ENCODE measurements at places on chromosomes 7 and 10.
A peak's percentile ranks its signal among the peaks of the same experiment; 100 is the strongest.

DNA sequence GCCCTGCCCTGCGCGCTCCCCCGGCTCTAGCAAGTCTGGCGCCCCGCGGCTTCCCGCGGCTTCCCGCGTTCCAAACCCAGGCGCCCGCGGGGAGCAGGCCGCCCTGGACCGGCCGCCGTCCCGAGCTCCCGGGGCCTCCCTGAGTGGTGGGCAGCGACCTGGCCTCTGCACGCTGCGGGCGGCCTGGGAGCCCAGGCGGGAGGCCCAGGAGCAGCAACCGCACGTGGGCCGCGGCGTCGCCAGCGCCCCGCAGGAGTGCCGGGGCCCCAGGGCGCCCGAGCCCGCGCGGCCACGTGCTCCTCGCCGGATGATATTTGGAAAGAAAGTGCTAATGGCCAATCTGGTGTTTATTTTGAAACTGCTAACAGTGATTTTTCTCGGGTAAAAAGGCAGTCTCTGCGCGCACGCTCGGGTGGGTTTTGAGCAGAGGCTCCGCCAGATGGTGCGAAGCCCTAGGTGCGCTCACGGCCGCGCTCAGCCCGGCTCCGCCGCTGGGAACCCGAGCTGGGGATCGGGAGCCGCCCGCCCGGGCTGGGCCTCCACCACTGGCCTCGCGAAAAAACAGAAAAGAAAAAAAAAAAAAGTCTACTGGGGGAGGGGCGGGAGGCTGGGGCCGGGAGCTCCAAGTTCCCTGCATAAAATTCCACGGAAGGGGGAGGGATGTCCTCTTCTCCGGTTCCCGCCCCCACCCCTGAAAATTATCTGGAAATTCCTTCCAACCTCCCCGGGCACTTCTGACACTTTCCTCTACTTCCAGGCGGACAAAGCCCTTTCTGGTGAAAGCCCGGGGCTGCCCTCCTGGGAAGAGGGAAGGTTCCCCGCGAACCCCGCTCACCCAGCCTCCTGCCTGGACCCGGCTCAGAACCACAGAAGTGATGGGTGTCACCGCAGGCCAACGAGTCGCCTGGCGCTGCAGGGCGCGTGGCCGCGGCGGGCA lies 4.3 kb downstream of the EBF3 start:
- H3K36me3 ChIP-seq, result no peaks in the 10 kb centered on the region
- no peak for DNase-seq
- peak overlapping the region; percentile 1 for H3K4me3 ChIP-seq
- peak overlapping the region; percentile 42 for H3K27ac ChIP-seq
- H3K4me1 ChIP-seq, result peaks cover 21% of the 10 kb centered on the region
- peaks cover 39% of the 10 kb centered on the region for H3K27me3 ChIP-seq

GRCh38 chr7:35828817-35829216 lies 28.0 kb downstream of the SEPTIN7 start:
- H3K27me3 ChIP-seq, result no peaks in the 10 kb centered on the region
- H3K4me1 ChIP-seq, result no peaks in the 10 kb centered on the region
- H3K27ac ChIP-seq, result no peak overlapping the region
- H3K4me3 ChIP-seq, result no peak overlapping the region
- no peak for DNase-seq
- peaks cover 2% of the 10 kb centered on the region for H3K36me3 ChIP-seq

GRCh38 chr10:122292376-122292775 lies 21.3 kb downstream of the BTBD16 start:
- no peaks in the 10 kb centered on the region for H3K36me3 ChIP-seq
- peaks cover 5% of the 10 kb centered on the region for H3K4me1 ChIP-seq
- DNase-seq, result no peak
- no peak overlapping the region for H3K27ac ChIP-seq
- no peaks in the 10 kb centered on the region for H3K27me3 ChIP-seq

DNA sequence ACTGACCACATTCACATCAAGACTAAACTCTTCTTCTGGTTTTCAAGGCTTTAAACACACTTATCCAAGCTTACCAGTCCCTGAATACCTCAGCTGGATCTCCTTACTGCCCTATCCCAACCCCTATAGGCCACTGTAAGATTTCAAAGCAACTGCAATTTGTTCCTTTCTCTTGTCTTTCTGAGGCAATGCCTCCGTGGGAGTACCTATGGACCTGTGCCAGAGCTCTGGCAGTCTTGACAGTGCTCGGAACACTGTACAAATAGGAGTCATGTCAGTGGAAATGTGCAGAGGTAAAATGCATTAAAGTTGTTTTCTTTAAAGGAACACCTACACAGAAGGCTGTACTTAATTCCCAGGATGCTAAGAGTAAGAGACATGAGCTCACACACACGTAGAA lies 124.7 kb downstream of the CNOT4 start:
- H3K36me3 ChIP-seq, result peaks cover 16% of the 10 kb centered on the region
- no peak overlapping the region for H3K27ac ChIP-seq
- DNase-seq, result no peak
- H3K27me3 ChIP-seq, result no peaks in the 10 kb centered on the region

DNA sequence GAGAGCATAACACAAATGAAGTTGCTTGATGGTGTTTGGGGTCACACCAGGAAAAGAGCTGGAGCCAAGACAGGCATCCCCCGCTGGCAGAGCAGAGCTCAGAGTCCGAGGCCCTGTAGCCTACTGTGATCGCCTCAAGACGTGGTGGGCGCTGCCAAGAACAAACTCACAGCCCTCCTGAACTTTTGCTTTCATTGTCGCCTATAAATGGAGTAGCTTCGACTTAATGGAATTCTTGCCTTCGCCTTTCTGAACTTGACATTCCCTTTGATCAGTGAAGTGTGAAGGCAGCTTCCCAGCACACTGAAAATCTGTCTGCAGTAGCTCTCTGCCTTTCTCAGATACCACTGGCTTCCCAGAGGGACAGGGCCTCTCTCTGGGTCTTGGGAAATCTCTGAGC lies 21.3 kb downstream of the CPXM2 start:
- no peak overlapping the region for H3K4me3 ChIP-seq
- no peak overlapping the region for H3K27ac ChIP-seq

DNA sequence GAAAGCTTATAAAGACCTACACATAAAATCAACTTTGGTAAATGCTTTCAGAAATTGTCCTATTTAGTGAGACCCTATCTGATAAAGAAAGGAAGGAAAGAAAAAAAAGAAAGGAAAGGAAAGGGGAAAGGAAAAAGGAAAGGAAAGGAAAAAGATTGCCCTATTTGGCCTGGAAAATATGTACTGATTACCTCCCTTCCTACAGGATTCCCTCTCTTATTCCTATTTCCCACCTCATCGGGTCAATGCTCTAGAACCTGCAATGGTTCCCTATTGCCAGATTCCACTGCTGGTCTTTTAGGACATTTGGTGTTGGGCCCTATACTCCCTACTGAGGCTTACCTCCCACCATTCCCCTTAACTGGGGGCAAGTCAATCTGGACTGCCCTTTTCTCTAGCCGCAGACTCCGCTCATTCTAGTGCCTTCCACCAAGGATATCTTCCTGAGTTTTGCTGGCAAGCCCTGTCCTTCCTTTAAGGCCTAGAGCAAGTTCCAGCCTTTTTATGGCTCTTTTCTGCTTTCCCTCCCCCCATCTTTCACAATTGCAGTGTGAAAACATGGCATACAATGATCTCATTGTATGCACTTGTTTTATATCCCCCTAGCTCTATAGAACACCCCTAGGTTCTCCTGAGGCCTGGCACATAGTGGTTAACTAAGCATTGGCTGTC lies 4.4 kb downstream of the DDIT4 start:
- no peaks in the 10 kb centered on the region for H3K36me3 ChIP-seq
- peak overlapping the region; percentile 96 for H3K27ac ChIP-seq
- no peak for DNase-seq
- H3K27me3 ChIP-seq, result no peaks in the 10 kb centered on the region
- H3K4me1 ChIP-seq, result peaks cover 3% of the 10 kb centered on the region
- no peak overlapping the region for H3K4me3 ChIP-seq

DNA sequence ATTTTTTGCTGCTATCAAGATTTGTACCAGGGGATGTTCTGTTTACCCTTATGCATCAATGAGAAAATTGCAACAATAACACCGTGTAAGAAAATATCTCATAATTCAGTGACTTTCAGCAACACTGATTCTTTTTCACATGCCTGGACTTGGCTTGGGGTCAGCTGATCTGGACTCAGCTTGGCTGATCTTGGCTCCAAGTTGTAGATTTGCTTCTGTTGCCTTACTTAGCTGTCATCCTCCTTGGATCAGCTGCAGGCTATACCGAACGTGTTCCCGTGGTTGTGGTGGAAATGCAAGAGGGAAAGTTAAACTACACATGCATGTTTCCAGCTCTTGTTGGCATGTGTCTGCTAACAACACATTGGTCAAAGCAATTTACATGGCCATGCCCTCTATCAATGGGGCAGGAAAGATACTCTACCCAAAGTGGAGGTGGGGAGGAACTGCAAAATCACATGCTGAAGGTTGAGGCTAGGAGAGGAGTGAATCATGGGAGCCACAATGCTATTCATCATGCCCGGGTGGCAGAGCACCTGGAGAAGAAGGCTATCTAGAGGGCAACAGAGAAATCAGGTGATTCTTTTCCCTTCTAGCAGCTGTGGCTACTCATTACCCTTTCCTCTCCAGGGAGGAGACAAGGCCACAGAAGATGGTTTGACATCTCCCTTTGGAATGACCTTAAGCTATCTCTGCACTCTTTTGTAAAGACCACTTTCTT lies 1276.3 kb upstream of the AUTS2 start:
- H3K27ac ChIP-seq, result no peak overlapping the region
- no peak for DNase-seq
- H3K4me3 ChIP-seq, result no peak overlapping the region
- H3K4me1 ChIP-seq, result no peaks in the 10 kb centered on the region
- H3K36me3 ChIP-seq, result no peaks in the 10 kb centered on the region
- no peaks in the 10 kb centered on the region for H3K27me3 ChIP-seq

DNA sequence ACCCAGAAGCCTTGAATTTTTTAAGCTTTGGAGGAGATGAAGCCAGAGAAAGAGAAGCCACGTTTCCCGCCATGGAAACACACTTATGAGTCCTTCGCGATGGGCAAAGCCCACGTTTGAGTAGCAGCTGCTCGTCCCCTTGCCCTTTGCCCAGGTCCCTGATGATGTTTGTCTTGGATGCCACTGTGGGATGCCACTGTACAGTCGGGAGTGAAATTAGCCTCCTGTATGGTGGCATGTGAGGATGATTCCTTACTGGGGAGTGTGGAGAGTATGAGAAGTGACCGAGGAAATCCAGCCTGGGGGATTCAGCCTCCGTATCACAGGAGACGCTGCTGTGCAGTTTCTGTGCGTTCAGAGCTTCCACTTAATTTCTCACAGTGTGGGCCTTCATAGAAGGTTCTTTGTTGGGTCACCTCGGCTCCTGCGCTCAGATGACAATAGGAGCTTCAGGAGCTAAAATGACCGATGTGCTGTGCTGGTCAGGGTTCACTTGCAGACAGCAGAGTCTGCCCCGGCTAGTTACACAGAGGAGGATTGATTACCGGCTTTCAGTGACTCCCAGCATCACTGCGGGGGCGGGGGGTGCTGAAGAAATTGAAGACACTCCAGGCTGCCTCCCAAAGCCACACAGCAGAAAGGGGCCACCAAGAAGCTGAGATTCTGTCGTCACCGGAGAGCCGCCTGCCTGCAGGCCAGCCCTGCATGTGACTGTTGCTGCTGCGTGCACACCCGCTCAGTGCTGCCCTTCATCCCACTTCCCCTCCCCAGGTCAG lies 122.1 kb upstream of the SFMBT2 start:
- H3K36me3 ChIP-seq, result no peaks in the 10 kb centered on the region
- H3K4me1 ChIP-seq, result no peaks in the 10 kb centered on the region
- H3K27me3 ChIP-seq, result no peaks in the 10 kb centered on the region
- no peak for DNase-seq
- H3K4me3 ChIP-seq, result no peak overlapping the region

DNA sequence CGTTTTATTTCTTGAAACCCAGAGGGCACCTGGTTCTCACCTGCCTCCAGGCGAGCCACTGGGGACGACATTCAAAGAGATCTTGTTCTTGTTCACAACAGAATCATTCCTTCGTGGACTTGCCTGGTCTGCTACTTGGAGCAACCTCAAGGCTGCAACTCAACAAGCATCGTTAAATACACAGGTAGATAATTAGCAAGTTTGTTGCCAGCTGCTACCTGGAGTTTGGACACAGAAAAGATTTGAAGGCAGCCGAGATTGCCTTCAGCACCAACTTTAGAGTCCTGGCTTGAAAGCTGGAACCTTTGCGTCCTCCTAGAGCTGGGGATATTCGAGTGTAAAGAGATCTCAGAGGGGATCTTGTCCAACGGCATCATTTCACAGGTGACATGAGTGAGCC lies 89.6 kb upstream of the C7orf33 start:
- no peaks in the 10 kb centered on the region for H3K4me1 ChIP-seq
- no peak overlapping the region for H3K27ac ChIP-seq
- DNase-seq, result no peak
- H3K27me3 ChIP-seq, result no peaks in the 10 kb centered on the region
- no peaks in the 10 kb centered on the region for H3K36me3 ChIP-seq

GRCh38 chr10:106919871-106920282 lies 244.6 kb downstream of the SORCS1 start:
- H3K4me1 ChIP-seq, result no peaks in the 10 kb centered on the region
- no peaks in the 10 kb centered on the region for H3K36me3 ChIP-seq
- no peak overlapping the region for H3K27ac ChIP-seq
- no peaks in the 10 kb centered on the region for H3K27me3 ChIP-seq

DNA sequence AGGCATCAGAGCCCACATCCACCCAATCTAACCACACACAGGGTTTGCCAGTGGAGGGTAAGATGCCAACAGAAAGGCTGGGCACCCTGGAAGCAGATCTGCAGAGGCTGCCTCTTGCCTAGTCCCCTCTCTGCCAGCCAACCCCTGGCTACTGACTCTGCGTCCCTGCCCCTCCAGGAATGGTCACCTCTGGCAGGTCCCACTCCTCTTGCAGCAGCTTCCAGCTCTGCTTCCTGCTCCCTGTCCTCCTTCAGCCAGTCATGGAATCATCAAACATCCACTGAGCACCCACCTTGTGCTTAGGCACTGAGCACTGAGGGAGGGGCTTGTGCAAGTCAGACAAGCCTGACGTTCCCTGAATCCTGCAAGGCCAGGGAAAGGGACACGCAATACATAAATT lies 20.1 kb upstream of the HABP2 start:
- H3K36me3 ChIP-seq, result no peaks in the 10 kb centered on the region
- no peaks in the 10 kb centered on the region for H3K4me1 ChIP-seq
- no peak for DNase-seq
- no peak overlapping the region for H3K4me3 ChIP-seq
- no peak overlapping the region for H3K27ac ChIP-seq

- H3K27me3 ChIP-seq, result no peaks in the 10 kb centered on the region
- DNase-seq, result no peak
- H3K27ac ChIP-seq, result no peak overlapping the region
- peaks cover 7% of the 10 kb centered on the region for H3K4me1 ChIP-seq
- no peak overlapping the region for H3K4me3 ChIP-seq
- no peaks in the 10 kb centered on the region for H3K36me3 ChIP-seq
These were observed 79.6 kb upstream of the UCN3 start for GRCh38 chr10:5285186-5285585.

- H3K36me3 ChIP-seq, result no peaks in the 10 kb centered on the region
- no peak overlapping the region for H3K4me3 ChIP-seq
- H3K4me1 ChIP-seq, result no peaks in the 10 kb centered on the region
- no peak for DNase-seq
These were observed 826.0 kb downstream of the SORCS1 start for GRCh38 chr10:106338486-106338885.

- H3K27ac ChIP-seq, result no peak overlapping the region
- H3K36me3 ChIP-seq, result no peaks in the 10 kb centered on the region
- H3K27me3 ChIP-seq, result no peaks in the 10 kb centered on the region
- no peak for DNase-seq
- no peak overlapping the region for H3K4me3 ChIP-seq
These were observed 12.5 kb downstream of the PRF1 start for GRCh38 chr10:70589762-70590654.

- no peak overlapping the region for H3K27ac ChIP-seq
- H3K36me3 ChIP-seq, result no peaks in the 10 kb centered on the region
- no peaks in the 10 kb centered on the region for H3K4me1 ChIP-seq
- no peak overlapping the region for H3K4me3 ChIP-seq
- H3K27me3 ChIP-seq, result no peaks in the 10 kb centered on the region
- DNase-seq, result no peak
These were observed 1182.0 kb downstream of the CNTNAP2 start for GRCh38 chr7:147298611-147299043.

All from esophagus squamous epithelium (tissue), 5 donors.